Suppressor macrophage treated with lipopolysaccharide for 4 hours (primary cell): ENCODE measurements at places on chromosomes 4 and X.

DNA sequence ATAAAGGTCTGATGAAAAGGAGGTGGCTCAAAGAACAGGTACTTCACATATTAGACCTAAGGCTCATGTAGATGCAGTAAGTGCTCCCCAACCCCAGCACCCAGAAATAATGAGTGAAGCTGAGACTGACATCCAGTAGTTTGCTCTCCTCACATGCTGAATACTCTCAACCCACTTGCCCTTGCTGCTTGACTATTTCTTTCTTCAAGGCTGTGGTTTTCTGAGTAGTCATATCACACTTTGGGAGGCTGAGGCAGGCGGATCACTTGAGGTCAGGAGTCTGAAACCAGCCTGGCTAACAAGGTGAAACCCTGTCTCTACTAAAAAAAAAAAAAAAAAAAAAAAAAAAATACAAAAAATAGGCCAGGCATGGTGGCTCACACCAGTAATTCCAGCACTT lies 51.5 kb upstream of the PRPS1 start:
- no peak for DNase-seq

- DNase-seq, result no peak
Observed at GRCh38 chr4:39274503-39274902, 91.7 kb downstream of the RFC1 start.

DNA sequence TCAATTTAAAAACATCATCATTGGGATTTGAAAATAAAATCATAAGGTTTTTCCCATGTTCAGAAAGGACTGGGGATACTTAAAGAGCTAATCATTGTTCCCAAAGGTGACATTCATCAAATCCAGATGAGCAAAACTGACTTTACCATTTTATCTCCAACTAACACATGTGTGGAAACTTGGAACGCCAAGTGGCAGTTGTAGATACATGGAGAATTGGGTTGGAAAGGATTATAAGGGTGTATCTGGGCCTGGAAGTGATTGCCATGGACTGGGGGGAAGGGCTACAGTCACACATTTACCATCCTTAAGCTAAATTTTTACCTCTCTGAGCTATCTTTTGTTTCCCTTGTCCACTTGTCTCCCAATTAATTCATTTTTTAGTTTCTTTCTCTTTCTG lies 203.4 kb downstream of the SLC39A8 start:
- DNase-seq, result no peak

DNA sequence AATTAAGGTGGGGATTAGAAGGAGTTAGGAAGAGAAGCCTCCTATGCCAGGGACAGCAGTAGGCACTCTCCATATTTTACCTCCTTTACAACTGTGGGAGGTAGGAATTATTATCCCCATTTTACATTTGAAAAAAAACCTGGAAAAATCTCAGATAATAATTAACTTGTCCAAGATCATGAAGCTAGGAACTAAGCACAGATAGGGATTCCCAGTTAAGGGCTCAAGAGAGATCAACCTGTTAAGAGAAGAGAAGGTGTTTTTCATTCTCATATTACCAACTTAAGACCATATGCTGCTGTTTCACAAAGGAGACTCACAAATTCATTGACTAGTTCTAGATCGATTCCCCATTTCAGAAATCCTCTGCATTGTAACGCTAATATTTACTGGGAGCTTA lies 16.1 kb upstream of the FAM47E start:
- DNase-seq, result no peak

DNA sequence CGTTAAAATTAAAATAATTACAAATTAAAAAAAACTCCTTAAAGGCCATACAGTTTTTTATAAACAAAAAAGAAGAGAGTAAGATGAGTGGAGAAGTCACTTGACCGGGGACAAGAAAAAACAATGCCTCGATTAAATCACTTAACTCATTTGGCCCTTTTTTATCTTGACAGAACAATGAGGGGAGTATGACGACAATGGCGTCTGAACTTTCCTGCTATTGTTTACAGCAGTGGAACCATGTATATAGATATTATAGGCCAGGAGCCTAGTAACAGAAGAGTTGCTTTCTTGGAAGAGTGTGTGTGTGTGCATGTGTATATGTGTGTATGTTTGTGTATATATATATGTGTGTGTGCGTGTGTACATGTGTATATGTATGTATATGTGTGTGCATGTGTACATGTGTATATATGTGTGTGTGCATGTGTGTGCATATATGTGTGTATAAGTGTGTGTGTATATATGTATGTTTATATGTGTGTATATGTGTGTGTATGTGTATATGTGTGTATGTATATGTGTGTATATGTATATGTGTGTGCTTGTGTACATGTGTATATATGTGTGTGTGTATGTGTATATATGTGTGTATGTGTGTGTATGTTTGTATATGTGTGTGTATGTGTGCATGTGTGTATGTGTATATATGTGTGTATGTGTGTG lies 153.4 kb upstream of the FAT1 start:
- DNase-seq, result no peak

GRCh38 chr4:151488968-151489367 lies 80.0 kb downstream of the FHIP1A start:
- DNase-seq, result no peak

DNA sequence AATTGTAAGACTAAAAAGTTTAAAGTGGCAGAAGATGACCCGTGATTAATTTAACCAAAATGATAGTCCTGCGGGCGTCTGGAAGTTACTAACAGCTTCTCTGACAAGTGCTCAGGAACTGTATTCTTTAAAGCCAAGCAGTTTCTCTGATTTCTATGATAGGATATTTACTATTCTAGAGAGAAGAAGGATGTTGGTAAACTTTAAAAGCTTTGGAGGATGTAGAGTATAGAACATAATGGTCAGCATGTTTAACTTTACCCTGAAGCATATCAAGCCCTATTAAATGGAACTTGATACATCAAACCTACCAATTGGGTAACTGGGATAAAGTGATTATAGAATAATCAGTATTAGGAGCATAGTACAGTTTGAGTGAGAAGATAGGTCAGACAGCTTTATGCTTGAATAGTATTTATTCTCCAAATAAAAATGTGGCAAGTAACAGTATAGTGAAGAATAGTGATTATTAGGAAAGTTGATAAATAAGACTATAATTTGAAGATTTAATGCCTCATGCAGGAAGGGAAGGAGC lies 1.8 kb downstream of the STIM2 start:
- DNase-seq, result no peak

DNA sequence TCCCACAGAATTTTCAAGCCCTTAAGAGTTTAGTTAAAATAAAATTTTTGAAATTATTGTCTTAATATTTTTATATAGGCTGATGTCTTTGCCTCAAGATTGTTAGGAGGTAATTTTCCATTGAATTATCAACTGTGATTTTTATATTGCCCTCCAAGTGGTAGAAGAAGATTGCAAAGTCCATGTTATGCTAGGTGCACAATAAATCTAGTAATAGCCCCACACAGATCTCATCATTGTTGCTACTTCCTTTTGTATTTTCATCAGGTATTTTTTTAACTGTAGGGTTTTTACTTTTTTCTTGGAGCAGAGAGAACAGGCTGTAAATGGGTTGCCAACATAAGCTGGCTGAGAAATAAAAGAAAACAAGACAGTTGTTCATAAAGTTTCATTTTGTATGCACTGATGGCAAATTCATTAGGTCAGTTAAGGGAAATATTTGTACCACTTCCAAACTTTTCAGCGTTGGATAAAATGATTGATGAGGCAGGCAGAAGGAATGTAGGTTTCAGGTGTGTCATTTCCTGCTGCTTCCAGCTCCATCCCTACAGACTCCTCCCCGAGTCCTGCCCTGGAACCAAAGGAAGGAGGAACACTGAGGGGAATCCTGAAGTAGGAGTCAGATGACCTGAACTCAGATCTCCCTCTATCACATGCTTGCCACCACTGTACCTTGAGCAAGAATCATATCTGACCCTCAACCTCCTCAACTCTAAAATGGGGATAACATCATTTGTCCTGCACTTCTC lies 105.5 kb downstream of the PRRG1 start:
- DNase-seq, result no peak

- no peak for DNase-seq
Observed at GRCh38 chrX:41031256-41031967, 53.8 kb upstream of the USP9X start.

- DNase-seq, result no peak
Observed at GRCh38 chr4:108359130-108359985, 190.6 kb upstream of the LEF1 start.

- DNase-seq, result no peak
Observed at GRCh38 chr4:8381814-8382581, 58.5 kb downstream of the ACOX3 start.

- DNase-seq, result no peak
Observed at GRCh38 chr4:37517326-37517725, 168.8 kb downstream of the RELL1 start.

DNA sequence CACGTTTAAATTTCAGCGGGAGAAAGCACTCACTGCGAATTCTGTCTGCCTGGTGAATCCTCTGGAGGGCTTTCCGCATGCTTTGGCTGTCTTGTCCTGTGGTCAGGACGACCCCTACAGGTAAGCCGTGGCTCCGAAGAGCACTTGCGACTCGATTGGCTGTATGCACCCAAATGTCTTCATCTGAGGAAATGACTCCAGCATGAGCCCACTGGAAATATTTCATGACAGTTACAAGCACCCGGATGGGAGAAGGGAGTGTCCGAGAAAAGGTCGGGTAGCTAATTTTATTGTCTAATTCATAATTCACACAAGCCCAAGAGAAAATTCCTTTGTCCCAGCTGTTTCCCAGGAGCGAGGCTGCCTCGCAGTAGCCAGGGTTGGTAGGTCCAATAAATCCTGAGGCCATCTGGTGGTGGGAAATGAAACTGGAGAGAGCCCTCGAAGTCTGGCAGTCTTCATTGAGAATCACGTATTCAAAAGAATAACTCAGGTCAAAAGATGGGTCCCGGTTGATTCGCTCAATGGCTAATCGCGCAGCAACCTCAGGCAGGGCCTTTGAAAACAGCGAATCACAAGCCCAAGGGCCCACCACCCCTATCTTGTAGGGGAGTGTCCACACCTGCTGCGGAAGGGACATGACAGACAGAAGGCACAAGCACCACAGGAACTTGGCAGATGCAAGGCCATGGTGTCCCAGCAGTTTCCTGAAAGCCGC lies 6.6 kb downstream of the GUCY2F start:
- DNase-seq, result peak; percentile 19

GRCh38 chrX:7908821-7909220 lies 18.4 kb downstream of the PNPLA4 start:
- no peak for DNase-seq

DNA sequence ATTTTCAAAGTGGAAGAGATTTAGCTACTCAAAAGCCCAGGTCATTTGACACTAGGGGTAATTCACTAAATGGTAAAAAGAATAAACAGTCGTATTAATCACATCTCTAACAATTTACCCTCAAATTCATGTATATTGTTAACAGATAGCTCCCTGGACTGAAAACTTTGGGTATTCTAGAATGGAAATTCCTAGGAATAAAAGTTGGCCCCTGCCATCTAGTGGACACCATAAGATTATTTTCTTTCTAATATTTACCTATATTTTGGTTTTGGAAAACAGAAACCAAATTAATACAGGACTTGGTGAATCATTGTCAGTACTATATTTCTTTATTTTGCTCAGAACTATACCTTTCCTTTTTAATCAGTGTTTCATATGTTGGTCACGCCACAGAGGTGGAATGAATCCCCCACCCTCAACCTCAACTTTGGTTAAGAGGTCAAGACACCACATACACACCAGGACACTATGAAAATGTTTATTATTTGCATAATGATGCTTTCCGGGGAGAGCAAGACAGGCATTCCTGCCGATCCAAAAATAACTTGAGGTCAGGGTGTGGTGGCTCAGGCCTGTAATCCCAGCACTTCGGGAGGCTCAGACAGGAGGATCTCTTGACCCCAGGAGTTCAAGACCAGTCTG lies 96.2 kb upstream of the APOOL start:
- DNase-seq, result peak; percentile 2

DNA sequence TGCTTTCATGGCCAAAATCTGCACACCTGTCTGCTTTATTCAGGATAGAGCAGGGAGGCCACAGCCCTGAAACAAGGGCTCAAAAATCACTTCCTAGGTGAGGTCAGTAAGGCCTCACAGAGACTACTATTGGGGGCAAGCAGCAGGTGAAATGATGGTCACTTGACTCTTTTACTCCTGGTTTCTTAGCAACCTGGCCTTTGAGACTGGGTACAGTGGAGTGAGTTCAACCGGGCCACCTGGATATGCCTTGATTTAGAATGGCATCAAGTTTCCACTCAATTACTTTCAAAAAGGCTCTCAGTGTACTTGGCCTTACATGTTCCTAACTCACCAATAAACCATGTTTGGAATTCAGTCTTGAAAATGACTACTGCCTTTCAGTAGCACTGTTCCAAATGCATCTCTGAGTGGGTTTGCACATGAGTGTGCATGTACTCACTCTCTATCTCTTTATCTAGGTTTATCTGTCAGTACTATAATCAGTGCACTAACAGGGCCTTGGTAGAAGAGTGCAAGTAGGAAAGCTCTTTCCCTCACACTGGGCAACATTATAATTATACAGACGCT lies 388.2 kb downstream of the OPHN1 start:
- DNase-seq, result no peak

- DNase-seq, result no peak
Observed at GRCh38 chr4:151906438-151906837, 145.6 kb upstream of the GATB start.

- peak; percentile 64 for DNase-seq
Observed at GRCh38 chrX:104098151-104098808, 14.0 kb upstream of the ZCCHC18 start.

GRCh38 chr4:85676850-85677590 lies 202.1 kb downstream of the ARHGAP24 start:
- no peak for DNase-seq

- DNase-seq, result no peak
Observed at GRCh38 chrX:33831211-33831610, 300.9 kb downstream of the FAM47A start.

DNA sequence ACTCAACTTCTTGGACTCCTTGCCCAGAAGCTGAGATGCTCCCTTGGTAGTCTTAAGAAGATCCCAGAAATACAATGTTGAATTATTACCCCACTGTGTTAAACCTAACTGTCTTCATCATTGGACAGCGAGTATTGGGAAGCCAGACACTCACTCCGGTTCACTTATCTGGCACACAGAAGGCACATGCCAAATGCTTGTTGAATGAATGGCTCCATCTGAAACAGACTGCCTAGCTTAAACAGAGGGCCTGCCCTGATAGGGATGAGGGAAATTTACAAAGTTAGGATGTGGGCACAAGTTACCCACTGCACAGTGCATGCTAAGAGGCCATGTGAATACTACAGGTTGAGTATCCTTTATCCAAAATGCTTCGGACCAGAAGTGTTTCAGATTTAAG lies 79.3 kb downstream of the RASL11B start:
- no peak for DNase-seq

- DNase-seq, result no peak
Observed at GRCh38 chr4:150746156-150746555, 164.2 kb downstream of the MAB21L2 start.

- no peak for DNase-seq
Observed at GRCh38 chr4:98204236-98204553, 57.0 kb upstream of the RAP1GDS1 start.

GRCh38 chrX:53263597-53264094 lies 17.7 kb downstream of the IQSEC2 start:
- DNase-seq, result peak; percentile 40

- DNase-seq, result no peak
Observed at GRCh38 chr4:97317201-97317600, 826.1 kb downstream of the STPG2 start.
